ENCODE measurements at places on chromosomes 16 and 17.
A peak's percentile ranks its signal among the peaks of the same experiment; 100 is the strongest.

GRCh38 chr17:36204724-36205500 lies 6.0 kb upstream of the CCL4L2 start:
- DNase-seq: no peak

DNA sequence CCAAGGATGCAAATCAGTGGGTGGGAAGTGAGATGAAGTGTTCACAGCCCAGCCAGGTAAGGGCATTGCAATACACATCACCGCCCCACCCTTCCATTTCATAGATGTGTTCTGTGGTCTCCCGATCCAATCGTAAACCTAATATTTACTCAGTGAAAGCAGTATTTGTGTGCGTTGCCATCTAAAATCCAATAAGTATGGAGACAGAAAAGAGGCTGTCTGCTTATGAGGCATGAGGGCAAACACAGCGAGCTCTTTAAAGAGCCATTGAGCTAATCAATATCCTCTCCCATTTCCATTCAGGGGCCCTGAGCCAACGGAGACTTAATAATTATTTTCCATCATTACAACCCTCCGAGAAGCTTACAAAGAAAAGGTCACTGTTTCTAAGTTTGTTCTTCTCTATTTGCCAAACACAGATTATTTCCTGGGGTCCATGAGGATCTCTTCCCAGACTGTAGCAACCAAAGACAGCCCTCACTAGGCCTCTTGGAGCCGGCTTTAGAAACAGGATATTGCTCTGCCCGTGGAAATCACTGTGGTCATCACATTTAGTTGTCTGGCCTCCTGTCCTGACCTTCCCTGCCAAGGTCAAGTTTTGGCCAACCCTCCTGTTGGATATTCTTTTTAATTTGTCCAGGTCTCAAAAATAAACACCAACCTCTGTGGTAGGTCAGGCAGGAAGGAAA lies 120.1 kb downstream of the SLC39A11 start:
- no peak for DNase-seq

GRCh38 chr17:19398301-19399181 lies 11.6 kb upstream of the MFAP4 start:
- no peak for DNase-seq

GRCh38 chr16:19196871-19197270 lies 28.8 kb downstream of the SYT17 start:
- DNase-seq: no peak

GRCh38 chr17:55825213-55825612 lies 74.4 kb downstream of the PCTP start:
- no peak for DNase-seq

DNA sequence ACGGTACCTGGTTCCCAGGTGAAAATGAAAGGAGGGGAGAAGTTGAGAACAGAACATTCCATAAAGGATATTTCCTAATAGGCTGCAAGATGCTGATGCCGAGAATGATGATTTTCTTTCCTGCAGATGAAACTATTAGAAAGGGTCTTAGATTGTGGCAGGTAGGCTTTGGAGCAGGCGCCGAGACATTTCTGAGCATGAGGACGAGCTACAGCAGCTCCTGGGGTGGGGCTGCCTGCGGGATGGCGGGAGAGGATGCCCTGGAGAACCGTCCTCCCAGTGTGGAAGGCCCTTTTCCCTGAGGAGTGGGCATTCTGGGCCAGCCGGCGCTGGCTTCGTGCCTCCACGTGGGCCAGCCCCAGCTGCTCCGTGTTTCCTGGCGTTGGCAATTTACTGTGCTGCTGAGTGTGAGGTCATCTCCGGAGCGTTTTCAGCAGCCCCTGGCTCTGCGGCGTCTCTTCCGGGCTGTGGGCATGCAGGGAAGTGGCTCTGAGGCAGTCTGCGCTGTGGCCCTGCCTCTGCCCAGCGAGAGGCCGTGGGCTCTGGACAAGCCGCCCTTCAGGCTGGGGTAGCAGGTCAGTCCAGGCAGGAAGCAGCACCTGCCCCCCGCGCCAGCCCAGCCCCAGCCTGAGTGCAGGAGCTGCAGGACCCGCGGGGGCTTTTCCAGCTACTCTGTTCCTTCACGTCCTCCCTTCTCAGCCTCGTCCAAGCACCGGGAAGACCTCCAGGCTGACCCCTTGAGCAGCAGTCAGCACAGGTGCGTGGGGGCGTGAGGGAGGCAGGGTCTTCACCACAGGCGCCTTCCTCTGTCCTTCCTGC lies 12.2 kb downstream of the ENGASE start:
- no peak for DNase-seq

DNA sequence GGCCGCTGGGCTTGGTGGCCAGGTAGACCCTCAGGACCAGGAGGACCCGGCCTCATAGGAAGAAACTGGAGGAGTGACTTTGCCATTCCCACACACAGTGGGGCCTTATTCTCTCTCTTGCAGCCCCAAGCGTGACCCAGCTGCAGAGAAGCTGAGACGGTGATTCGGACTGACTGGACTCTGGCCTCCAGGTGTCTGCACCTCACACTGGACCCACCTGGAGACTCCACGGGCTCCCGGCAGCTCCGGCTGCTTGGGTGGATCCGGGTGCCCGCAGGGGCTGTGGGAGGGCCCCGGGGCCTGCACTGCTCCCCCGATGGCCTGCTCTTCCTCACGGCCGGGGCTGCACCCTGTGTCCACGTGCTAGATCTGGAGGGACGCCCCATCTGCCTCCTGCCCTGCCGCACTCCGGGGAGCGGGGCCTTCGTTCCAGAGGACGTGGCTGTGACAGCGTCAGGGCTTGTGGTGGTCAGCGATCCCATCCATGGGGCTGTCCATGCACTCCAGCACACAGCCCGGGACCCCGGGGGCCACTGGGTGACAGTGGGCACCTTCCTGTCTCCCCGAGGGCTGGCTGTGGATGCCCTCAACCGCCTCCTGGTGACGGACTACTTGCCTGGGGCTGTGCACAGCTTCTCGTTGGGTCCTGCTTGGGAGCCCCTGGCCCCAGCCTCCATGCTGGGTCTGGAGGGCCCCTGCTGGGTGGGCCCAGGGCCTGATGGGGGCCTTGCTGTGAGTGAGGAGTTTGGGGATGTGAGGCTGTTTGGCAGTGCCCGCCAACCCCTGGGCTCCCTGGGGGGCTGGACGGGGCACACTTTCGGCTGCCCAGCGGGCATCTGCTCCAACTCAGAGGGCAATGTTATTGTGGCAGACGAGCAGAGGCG lies 810 bp downstream of the NHLRC4 start:
- no peak for DNase-seq

- DNase-seq: no peak
Observed at GRCh38 chr17:40068917-40069750, 6.4 kb downstream of the THRA start.

- no peak for DNase-seq
Observed at GRCh38 chr17:39981766-39982375, 1.3 kb downstream of the PSMD3 start.

DNA sequence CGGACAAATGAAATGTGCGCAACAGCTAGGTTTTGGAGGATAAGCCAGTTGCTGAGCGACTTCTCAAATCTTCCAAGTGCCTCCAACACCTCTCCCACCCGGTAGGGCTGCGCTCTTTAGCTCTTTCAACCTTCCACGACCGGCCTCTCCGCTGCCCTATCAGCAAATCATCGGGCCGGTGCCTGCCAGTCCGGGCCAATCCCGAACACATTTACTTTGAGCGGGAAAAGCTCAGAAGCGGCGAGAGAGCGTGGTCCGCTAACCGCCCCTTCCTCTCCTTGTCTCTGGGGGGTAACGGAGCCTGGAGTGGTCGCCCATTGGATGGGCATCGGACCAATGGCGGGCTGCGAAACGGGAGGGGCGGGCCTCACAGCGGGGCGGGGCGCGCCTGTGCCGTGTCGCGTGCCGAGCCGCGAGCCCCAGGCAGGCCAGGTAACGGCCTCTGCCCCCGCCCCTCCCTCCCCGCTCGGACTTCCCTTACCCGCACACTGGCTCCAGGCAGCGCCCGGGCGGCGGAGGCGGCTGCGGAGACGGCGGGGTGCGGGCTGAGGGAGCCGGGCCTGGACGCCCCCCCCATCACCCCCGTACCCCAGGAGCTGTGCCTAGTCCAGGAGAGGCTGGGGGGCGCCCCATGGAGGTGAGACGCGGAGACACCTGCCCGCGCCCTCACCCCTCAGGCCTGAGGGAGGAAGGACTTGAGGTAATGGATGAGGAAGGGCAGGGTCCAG lies at the start of gene MEIOC:
Gene MEIOC, plus strand, starts transcription at position 486 of the 728 bp plus-strand sequence. Its CDS starts 146 bp downstream, at position 632.
- DNase-seq: peak; percentile 24

Data from endothelial cell (in vitro differentiated cells).